ENCODE measurements at places on chromosomes 11 and 22.

GRCh38 chr11:112049777-112050176 lies 24.0 kb downstream of the PIH1D2 start:
- DNase-seq = no peak

- no peak for DNase-seq
These were observed 64.4 kb upstream of the MYO18B start for GRCh38 chr22:25677631-25678030.

DNA sequence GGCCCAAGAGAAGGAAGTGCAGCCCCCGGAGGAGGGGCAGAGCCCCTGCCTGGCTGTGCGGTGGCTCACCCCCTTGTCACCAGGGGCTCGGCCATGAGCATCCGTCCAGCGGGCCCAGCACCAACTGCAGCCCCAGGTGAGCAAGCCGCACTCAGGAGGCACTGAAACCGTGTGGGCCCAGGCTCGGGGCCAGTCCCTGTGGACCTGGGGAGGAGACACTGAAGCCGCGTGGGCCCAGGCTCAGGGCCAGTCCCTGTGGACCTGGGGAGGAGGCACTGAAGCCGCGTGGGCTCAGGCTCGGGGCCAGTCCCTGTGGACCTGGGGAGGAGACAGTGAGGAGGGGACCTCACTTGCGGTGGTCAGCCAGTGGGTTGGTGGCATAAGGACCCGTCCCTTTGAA lies 13.9 kb downstream of the LSP1 start:
- DNase-seq = no peak

GRCh38 chr11:70640408-70640807 lies 242.1 kb downstream of the CTTN start:
- DNase-seq = no peak

DNA sequence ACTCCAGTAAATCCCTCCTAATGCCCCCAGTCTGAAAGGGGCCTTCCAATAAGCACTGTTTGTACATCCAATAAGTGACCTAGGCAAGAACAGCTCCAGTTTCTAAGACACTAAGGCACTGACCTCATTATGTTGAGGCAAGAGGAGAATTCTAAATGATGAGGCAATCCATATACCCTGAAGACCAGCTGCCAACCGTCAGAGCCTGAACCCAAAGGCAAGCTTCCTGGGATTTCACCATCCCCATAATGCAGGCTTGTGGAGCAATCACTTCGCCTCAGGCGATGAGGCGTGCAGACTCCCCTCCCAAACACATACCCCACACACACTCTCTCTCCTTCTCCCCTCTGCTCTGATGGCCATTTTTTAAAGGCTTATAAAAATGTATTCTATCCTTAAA lies 49.5 kb downstream of the LGR4 start:
- DNase-seq = no peak

DNA sequence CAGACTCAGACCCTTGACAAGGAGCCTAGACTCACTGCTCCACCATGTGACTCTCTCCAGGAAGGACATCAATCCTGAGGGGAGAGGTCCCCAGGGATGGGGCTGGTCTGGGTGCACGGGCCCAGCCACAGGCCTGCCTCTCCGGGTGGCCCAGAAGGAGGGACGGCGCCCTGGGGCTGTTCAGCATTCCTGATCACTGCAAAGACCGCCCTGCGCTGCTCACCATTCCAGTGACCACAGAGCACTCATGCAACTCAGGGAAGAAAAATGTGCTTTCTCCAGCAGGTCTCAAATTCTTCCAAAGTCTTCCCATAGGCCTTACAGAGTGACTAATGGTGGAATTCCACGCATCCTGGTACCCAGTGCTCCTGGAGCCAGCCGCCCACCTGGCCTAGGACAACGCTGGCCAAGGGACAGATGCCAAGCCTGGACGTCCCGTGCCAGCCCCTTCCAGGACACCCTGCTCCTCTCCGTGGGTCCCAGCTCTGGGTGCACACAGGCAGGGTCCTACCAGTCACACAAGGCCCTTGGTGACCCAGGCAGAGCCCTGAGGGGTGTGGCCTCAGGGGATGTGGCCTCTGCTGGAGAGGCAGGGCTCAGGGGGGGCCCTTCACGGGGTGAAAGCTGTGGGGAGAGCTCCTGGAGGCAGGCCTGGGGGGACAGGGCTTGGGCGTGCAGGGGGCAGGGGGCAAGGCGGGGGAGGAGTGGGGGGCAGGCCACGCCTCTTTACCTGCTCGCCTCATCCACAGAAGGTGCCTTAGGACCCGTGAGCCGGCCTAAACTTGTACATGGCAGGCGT lies 178.8 kb downstream of the IGLL1 start:
- no peak for DNase-seq

DNA sequence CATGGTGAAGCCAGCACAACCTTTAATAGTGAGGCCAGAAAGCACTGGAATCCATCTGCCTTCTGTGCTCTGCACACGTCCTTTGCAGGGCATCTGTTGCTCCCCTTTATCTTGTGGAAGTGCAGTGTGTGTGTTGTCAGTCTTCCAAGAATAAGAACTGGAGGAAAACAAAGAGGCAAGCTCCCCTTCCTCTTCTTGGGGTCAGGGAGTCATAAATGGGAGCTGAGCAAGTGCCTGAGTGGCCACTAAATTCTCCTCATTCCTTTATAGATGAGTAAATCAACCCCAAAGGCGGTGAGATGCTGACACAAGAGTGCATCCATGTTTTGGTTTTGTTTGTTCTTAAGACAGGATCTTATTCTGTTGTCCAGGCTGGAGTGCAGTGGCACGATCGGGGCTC lies 38.3 kb downstream of the WT1 start:
- no peak for DNase-seq

DNA sequence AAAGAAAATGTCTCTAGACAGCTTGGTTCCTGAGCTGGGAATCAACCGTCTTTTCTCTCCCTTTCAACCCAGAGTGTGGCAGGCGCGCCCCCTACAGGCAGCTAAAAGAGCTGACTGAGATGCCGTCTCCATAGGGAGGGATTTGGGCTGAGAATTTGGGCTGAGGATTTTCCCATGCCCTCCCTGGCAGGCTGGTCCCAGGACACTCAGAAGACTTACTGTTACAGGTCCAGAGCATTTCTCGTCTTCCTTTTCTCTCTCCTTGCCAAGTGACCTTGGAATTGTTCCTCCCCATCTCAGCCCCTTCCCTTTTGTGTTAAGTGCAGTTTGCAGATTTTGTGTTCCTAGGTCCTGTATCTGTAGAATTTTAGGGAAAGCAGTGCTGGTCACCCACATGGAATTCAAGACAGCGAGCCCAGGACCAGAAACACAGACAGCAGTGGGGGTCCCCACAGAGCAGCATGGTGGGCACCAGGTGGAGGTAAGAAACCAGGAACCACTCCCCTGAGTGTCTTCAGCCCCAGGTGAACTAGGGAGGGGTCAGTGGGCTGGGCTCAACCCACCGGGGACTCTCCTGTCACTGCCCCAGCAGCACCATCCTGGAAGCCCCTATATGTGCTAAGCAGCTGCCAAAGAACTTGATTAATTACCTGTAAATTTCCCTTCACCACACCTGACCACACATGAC lies 9.9 kb upstream of the IGLL5 start:
- DNase-seq = peak; percentile 36

Data from pons (tissue), 1 donor.